ENCODE measurements at places on chromosomes 16 and 17.

DNA sequence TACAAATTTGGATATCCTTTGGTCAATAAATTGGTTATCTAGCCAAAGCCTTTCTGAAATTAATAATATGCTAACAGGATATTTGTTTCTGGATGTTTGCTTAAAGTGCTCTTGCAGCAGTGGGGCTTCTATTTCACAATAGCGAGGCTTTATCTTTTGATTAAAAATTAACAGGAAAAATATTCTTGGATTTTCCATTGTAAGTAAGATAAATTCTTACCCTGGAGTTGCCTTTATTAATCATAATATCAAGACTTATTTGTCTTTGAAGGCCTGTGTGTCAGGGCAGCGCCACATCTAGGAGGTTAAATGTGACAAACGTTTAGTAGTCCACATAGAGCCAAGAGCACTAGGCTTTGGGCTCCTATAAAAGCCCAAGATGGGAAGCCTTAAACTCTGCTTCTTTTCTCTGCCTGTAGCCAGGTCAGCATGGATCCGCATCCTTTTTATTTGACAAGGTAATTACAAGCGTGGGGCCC, 5.3 kb downstream of the TMEM97 start:
- no peak for DNase-seq

GRCh38 chr17:81712468-81713003, 452 bp downstream of the SLC25A10 start:
- DNase-seq: no peak

DNA sequence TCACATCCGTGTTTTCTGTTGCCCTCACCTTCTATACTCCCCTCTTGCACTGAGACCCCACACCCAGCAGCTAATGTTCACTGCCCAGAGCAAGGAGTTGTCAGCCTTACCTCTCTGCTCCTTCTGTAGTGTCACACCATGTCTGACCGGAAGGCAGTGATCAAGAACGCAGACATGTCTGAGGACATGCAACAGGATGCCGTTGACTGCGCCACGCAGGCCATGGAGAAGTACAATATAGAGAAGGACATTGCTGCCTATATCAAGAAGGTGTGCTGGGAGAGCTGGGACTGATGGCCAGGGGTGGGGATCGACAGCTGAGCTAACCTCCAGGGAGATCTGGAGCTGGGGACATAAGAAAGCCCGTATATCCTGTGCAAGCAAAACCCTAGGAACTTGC, 3.7 kb downstream of the DYNLL2 start:
- no peak for DNase-seq

GRCh38 chr16:15658556-15658955, 8.5 kb downstream of the NDE1 start:
- no peak for DNase-seq

DNA sequence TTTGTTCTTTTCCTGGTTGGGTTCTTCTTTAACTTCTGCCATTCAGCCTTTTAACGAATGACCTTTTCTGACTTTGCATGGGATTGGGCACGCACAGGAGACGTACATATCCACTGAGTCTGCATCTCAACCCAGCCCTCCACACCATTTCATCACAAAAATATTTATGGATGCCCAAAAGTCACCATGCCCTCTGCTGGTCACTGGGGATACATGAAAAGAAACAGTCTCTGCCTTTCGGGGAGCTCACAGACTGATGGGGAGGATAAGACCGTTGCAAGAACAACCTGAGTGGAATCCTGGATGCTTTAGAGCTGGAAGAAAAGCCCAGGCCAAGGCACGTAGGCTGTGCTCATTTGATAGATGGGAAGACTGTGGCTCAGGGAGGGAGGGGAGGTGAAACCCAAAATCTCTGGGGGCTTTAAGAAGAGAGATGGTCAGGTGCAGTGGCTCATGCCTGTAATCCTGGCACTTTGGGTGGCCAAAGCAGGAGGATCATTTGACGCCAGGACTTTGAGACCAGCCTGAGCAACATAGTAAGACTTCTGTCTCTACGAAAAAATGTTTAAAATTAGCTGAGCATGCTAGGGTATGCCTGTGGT, 7.9 kb upstream of the MT2A start:
- no peak for DNase-seq

GRCh38 chr16:1450218-1450617, 5.9 kb upstream of the CCDC154 start:
- no peak for DNase-seq

- no peak for DNase-seq
These were observed 8.2 kb downstream of the IGFBP4 start for GRCh38 chr17:40451420-40451819.
